ENCODE measurements at places on chromosomes 1 and 21.
A peak's percentile ranks its signal among the peaks of the same experiment; 100 is the strongest.

DNA sequence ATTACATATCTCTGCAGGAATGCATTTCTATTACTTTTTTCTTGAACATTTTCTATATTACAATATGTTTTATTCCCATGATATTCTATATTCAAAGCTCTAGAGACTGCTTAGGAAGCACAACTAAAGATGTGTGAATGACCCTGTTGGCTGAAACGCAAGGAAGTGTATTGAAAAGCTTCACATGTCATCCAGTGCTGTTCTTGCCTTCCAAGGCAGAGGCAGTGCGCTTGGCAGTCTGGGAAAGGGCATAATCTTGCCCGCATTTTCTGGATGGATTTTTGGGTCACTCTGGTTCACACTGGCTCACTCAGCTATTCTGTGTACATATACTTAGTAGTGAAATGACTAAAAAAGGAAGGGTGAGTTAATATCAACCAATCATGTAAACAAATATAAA is 262.4 kb downstream of the PTPRC start:
- DNase-seq: no peak

- peak; percentile 21 for DNase-seq
These were observed 36.7 kb downstream of the ZNF695 start for GRCh38 chr1:246971090-246971721.

GRCh38 chr1:175268720-175269119 is 76.1 kb upstream of the KIAA0040 start:
- DNase-seq: no peak

DNA sequence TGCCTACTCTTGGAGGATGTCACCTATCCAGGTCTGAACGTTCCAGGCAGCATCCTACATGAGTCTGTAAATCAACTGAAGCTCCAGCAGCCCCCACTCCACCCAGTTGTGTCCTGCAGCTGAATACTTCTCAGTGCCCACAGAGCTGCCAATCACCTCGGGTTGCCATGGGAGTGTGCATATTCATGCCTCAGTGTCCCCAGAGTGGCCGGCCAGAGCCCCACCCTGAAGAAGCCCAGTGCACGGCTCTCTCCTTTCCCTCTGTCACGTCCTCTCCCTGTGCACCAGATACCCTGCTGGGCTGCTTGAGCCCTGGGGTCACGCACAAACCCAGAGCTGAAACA is 16.1 kb upstream of the GSTM4 start:
- no peak for DNase-seq

- no peak for DNase-seq
These were observed 38.3 kb upstream of the MAP10 start for GRCh38 chr1:232766904-232767303.

DNA sequence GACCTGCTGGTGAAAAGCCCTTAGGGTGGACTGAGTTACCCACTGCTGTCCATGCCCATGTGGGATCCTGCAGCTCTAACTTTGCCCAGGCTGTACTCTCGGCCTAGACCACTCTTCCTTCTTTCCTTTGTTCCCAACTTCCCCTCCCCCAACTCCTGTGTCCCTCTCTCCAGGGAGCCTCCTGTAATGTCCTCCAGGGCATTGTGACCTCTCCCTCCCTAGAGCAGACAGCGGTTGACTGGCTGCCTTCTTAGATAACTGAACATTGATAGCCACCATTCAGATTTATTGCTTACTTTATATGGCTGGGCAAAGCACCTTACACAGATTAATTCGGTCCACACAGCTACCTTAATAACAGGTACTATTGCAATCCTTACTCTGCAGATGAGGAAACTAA is 5.0 kb downstream of the RUNX1 start:
- no peak for DNase-seq

DNA sequence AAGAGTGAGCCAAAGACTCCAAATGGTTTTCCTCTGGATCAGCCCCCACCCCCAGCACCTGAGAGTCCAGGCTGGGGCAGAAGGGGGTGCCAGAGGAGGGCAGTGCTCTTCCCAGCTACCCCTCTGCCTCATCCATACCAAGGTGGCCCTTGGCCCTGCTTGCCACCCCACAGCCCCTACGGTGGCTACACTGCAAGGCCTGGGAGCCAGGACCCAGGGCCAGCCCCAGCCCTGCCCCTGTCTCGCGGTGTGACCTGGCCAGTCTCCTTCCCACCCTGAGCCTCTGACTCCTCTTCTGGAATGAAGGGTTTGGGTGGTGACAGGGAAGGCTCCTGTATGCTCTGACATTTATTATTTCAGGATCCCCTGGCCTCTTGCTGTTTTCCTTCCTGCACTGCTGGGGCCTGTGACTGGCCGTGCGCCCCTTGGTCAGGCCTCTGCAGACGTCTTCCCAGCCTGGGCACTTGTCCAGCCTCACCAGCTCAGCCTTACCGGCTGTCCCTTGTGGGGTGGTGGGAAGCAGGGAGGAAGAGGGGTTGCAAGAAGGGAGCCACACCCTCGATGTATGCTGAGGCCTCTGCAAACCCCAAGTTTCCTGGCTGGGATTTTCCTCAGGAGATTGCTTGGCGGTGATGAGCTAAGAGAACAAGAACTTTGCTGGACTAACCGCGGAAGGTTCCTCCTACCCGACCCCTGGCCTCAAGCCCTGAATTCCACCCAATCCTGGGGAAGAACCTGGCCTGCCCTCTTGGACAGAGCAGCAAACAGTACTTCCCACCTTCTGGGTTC is 13.5 kb downstream of the ASAP3 start:
- DNase-seq: peak; percentile 40

DNA sequence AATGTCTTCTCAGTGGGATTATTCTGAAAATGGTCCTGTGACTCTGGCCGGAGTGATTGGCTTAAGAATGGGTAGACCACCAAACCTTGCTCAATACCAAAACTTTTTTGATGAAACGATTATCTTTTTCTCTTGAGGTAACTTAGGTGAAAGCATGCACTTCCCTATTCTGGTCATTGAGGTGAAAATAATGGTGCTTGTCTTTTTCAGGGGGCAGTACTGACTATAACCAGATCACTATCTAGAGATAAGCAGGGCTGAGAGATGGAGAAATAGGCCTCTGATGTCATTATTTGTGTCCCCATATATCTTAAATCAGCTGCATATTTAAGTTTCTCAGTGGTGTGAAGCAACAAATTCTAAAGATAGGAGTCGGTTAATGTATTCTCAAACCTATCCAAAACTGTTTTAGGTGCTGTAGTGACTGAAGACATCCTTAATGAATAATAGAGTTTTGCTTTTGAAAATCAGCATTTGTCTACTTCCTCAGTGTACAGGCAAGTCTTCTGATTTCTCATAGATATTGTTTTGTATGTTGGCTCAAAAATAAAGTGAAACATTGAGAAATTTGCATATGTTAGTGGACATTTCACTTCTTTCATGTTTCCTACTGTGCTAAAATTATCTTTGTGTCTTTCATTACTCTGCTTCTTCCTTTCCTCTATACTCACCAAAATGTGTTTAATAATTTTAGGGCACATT is 735.3 kb upstream of the ADGRL4 start:
- DNase-seq: no peak

- DNase-seq: no peak
These were observed 200.5 kb downstream of the TYW3 start for GRCh38 chr1:74933500-74933899.

DNA sequence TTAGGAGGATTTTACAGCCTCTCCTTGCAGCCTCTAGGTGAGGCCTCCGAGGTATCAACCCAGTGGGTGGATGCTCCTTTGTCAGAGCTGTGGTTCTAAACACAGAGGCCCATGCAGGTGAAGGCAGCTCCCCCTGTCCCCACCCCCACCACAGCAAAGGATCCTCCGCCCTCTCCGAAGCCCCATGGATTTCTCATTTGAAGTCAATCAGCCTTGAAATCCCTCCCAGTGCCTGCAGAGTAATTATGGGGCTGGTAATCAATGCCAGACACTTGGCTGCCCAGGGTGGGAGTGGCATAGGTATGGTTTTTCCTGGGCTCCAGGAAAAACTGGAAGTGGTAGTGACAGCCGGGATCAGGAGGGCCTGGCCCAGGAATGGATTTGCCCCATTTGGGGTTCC is 119.5 kb upstream of the CSF3R start:
- DNase-seq: no peak

DNA sequence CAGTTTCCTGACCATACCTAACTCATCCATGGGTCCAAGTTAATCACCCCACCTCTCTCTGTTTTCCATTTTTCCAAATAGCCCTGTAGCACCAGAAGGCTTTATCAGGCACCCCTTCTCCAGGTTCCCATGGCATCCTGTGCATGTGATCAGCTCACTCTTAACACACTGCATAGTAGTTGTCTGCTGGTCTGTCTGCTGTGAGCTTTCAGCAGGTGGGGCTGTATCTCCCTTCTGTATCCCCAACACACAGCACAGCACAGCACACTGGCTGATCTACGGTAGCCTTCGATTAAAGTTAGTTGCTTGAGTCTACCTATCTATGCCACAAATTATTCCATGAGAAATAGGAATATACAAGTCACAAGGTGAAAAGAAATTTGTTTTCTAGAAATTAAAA is 54.3 kb upstream of the C1orf198 start:
- no peak for DNase-seq

DNA sequence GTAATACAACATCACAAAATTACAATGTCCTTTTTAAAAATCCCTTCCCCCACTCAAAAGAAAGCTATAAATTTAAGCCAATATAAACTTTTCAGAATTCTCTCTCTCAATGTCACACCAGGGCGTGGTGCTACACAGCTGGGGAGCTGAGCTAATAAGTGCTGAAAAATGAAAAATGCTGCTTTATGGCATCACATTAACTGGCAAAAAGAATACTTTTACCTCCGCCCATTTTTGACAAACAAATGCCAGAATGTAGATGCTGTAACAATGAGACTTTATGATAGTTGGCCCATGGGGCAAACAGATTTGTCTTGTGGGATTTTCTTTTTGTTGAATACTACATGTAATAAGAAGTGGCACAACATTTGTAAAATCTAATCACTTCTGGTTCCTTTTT is 12.7 kb upstream of the LYPLAL1 start:
- DNase-seq: no peak

GRCh38 chr1:114002492-114003239 is 23.4 kb downstream of the OLFML3 start:
- DNase-seq: peak; percentile 55

DNA sequence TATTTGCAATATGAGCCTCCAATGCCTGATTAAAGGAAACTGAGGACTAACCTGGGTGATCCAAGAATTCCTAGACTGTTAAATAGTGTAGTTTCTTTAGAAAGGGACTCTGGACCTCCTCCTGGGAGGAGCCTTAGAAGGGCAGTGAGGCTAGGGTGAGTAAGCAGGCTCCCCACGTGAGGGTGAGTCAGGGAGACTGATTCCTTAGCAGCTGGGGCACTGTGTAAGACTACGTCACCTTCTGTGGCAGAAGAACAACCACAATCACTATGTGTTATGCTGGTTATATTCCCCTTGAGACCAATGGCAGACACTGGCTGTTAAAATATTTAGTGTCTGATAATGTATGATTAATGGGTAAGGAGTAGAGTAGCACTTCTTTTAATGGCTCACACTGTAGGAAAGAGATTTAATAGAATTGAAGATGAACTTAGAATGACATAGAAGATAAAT is 53.3 kb upstream of the SYT14 start:
- DNase-seq: peak; percentile 95

GRCh38 chr21:26506956-26507355 is 66.1 kb downstream of the CYYR1 start:
- DNase-seq: peak; percentile 16

DNA sequence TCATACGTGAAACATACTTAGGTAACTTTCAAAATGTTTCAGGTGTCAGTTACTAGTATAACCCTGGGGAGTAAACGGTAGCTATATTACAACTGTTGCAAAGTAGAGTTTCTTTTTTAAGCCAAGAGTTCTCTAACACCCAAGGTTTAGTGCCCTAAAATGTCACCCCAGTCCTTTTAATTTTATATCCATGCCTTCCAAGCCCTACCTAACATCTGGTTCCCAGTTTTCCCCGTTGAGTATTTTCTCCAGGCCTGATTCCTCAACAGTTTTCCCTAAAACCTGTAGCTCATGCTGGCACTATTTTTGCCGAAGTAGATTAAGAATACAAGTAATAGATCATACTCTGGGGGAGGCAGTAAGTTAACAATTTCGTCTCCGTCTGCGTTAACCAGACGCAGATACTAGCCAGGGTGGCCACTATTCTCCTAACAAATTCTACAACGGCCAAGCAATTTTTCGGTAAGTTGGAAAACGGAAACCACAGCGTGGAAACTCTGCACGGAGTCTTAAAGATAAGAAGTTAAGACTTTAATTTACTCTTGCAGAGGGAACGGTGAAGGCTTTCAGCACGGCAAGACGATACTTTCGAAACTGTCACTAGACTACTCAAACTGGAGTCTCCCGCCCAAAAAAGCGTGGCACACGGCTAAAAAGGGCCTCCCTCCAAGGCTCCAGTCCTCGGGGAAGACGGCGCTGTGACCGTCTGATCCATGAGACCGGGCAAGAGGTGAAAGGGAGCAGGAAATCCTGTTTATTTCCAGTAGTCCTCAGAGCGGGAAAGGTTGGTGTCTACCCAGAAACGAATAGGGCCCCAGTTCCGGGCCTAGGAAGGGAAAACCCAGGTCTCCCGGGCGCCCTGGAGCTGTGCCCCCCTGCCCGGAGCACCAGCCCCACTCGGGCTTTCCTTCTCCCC is 945 bp downstream of the SRSF4 start:
- DNase-seq: no peak

- peak; percentile 18 for DNase-seq
These were observed 280.9 kb downstream of the TPR start for GRCh38 chr1:186094172-186094571.

DNA sequence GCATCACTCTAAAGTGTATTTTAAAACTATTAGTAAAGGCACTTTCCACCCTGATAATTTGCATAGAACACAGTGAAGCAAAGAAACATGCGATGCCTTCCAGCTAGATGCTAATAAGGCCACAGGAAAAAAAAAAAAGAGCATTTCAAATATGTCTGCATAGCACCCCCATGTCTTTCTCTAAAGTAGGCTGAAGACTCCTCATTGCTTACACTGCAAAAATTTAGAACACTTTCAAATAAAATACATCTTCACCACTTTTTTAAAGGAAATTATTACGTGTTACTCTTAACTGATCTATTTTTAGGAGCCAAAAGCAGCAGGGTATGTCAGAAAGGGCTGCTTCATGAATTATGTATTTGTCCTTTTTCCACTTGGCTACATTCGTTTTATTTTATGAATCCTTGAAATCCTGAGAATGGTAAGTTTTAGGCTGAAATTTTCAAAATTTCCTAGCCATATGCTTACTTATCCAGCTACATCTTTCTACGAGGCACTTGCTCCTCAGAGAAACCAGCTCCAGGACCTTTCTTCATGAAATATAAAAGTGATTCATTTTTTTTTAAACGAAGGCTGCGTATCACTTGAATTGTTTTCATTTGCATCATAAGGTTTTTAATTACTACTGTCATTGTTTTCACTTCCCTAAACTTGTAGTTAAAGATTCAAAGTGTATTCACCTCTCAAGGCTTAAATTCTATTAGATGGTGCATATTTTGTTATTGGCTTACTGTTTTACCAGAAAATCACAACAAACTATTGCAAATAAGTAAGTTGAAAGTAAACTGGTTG is 513.0 kb downstream of the PTPRC start:
- no peak for DNase-seq
